ENCODE measurements at places on chromosomes 13 and 19. TPM values are rescaled to one million over a fixed set of nuclear protein-coding genes. Genes with fewer than 3 reads are reported as not detected.

The TNFSF9 gene
- not detected for polyA plus RNA-seq

The FAM216B gene
- polyA plus RNA-seq = not detected

The GMIP gene
- polyA plus RNA-seq = 3.5 TPM

The UPK1A gene
- polyA plus RNA-seq = 0.16 TPM

The ZNF441 gene
- polyA plus RNA-seq = 2.5 TPM

The FAAP24 gene
- 0.34 TPM for polyA plus RNA-seq

The CYP2S1 gene
- polyA plus RNA-seq = 0.30 TPM

The ZNF71 gene
- 1.9 TPM for polyA plus RNA-seq

All from pancreas (tissue), 10 donors.